CD4-positive, alpha-beta T cell treated with Interleukin-1 beta for 1 hour (primary cell): ENCODE measurements at places on chromosomes 3 and 15.
A peak's percentile ranks its signal among the peaks of the same experiment; 100 is the strongest.

GRCh38 chr3:16247282-16248061 lies 17.3 kb downstream of the DPH3 start:
- DNase-seq = peak; percentile 82

- DNase-seq = no peak
These were observed 444.6 kb downstream of the GRM7 start for GRCh38 chr3:7305561-7305960.

DNA sequence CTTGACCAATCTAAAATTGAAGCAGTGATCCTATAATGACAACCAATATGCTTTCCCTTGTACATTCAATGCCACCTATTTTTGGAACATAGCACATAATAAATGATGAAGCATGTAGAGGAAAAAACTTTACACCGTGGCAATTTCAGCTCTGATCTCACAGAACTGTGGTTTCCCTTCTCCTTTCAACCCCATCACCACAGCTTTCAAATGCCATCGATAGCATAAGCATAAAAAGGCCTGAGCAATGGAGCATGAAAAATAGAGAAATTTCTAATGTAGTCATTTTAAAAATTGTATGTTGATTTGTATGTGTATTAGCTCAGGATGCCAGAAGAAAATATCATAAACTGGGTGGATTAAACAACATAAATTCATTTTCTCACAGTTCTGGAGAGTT lies 406.0 kb upstream of the TMCO5A start:
- DNase-seq = no peak

DNA sequence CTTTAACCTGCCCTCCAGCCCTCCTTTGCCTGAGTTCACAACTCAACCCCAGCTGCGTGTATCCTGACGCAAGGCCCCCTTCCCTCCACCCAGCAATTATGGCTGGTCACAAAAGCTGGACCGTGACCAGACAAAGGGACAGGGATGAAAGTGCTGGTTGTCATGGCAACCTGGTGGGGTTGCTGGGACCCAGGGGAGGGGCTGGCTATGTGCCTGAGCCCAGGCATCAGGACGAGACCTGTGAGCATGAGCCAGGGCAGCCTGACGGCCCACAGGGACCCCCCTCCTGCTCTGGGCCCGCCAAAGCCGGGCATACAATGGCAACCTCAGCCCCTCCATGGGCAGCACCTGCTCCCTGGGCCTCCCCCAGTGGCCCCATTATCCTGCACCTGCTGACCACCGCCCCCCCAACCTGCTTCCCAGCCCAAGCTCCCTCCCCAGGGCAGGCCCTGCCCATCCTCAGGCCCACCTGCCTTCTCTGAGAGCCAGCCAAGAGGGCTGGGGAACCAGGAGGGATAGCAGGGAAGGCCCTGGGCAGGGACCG lies 4.5 kb upstream of the DNAH1 start:
- no peak for DNase-seq

GRCh38 chr3:67450153-67450552 lies 204.3 kb downstream of the SUCLG2 start:
- no peak for DNase-seq

DNA sequence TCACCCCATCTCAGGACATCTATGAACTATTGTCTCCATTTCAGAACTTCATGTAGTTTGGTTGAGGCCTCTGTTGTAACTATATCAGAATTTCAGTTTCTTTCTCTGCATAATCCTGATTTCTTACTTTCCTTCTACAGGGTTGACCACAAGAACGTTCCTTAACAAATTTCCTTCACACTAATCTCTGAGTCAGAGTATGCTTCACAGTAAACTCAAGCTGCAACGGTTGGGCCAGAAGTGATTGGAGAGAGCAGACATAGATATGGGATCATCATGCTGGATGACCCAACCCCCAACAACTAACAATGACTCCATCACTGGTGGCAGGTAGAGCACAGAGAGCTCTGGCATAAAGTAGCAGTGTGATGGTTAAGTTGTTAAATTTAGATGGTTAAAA lies 128.8 kb upstream of the OSTN start:
- no peak for DNase-seq

- DNase-seq = no peak
These were observed 19.4 kb upstream of the SLC6A1 start for GRCh38 chr3:10973046-10973595.

GRCh38 chr3:102471001-102471400 lies 36.2 kb downstream of the ZPLD1 start:
- DNase-seq = no peak

DNA sequence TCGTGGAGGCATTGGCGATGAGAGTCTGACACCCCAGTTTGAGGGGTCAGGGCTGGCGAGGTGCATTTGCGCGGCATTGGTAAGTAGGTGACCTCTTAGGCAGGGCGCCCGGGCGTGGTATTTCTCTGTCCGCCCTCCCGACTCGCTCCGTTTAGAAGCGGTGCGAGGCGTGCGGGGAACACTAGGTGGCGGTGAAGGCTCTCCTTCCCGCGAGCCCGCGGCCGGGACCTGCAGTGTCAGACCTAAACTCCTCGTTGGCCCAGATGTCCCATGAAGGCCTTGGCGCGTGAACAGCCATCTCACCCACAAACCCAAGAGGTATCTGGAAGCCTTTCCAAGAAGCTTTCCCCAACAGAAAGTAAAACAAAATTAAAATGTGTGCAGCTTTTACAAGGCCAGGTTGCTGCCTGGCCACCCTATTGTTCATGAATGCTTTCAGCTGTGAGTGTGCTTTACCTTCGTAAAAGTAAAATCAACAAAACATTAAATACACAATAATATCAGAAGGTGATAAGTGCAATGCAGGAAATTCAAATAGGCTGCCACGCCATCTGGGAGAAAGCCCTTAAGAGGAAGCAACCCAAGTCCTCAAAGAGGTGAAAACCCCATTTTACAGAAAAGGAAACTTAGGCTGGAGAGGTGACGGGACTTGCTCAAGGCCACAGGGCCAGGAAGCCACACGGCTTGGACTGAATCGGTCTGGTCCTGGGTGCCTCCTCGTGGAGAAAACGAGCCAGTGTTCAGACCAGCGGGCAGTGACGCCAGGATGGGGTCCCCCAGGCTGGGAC lies 120.3 kb downstream of the ETFA start:
- DNase-seq = peak; percentile 58

- no peak for DNase-seq
These were observed 37.3 kb downstream of the ZBTB38 start for GRCh38 chr3:141405591-141405990.

DNA sequence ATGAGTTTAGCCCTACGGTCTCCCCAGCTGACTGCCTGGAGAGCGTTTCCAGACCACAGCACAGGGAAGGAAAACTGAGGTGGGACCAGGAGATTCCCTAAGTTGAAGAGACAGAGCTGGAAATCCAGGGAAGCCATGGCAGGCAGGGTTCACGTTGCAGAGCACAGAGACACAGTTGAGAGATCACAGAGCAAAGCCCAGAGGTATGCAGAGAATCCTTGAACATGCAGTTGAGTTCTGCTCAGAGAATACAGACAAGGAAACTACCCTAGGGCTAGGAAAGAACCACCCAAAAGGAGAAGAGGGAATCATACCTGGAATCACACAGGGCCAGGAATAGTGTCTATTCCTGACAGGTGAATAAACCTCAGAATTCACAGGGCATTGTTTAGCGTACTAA lies 14.3 kb downstream of the SLC28A1 start:
- DNase-seq = no peak

GRCh38 chr3:42129014-42129953 lies 38.1 kb downstream of the TRAK1 start:
- DNase-seq = no peak

- no peak for DNase-seq
These were observed 966.9 kb upstream of the NR2F2 start for GRCh38 chr15:95363646-95364045.

DNA sequence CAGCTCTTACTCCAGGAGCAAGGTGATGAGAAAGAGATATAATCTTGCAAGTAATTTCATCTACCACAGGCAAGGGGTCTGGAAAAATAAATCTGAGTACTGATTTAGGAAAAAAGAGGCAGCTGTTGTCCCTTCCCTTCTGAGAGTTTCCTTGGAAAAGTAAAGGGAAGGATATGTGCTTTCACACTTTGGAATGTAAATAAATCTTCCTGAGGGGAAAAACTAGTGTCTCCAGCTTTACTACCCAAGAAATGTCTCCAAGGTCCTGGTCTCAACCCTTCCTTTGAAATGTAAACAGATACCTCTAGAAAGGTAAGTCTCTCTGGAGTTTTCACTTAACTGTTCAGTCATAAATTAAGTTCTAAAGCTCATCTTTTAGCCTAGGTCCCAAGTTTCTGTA lies 102.6 kb downstream of the DPH6 start:
- no peak for DNase-seq

- DNase-seq = no peak
These were observed 43.1 kb downstream of the FGF7 start for GRCh38 chr15:49466119-49466518.

DNA sequence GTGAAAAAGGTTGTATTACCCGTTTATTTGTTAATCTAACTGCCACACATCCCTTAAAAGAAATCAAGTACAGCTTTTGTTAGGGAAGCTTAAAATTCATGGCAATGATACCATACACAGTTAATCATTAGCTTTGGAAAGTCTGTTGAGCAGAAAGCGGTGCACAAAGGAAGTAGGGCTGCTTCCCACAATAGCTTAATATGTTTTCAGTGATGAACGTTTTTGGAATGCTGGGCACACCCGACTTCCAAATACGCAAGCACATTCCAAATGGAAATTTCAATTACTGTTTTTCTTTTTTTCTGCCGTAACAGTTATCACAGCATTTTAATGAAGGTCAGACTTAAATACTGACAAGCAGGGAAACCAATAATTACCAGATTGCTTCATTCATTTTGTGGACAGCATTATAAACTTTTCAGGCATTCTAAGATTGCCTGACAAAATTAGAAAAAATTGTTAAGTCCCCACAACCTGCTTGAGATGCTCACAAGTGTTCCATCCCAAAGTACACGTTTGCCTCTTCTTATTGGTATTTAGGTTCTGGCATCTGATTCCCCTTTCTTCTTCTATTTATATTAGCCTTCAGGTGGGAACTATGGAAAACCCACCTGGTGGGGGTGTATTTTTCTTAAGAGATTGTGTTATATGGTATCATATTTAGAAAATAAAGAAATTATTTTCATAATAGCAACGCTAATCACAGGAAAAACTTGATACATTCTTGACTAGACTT lies 1.1 kb upstream of the ECT2 start:
- DNase-seq = no peak

GRCh38 chr3:158134363-158134762 lies 24.5 kb downstream of the RSRC1 start:
- no peak for DNase-seq

GRCh38 chr3:147368561-147369221 lies 37.7 kb downstream of the ZIC4 start:
- DNase-seq = no peak

- no peak for DNase-seq
These were observed 50.7 kb upstream of the FOXB1 start for GRCh38 chr15:59953392-59953883.

GRCh38 chr3:23740517-23740965 lies 65.2 kb upstream of the UBE2E1 start:
- no peak for DNase-seq
